ENCODE measurements at places on chromosomes 4 and X.

DNA sequence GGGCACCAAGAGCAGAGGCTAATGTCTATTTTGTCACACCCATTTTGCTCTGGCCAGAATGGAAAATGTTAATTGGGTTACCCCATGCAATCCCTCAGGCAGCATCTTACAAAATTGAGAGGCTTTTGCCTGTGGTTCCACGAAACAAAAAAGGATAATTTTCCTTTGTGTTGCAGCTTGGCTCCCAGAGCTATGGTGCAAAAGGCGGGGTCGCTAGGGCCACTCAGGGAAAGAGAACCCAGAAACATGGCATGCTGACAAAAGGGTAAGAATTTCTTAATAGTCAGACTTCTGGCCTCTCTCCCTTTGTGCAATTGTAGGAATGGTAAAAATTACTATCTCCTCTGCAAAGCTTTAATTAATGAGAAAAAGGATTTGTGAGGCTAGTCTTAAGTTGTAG lies 119.6 kb upstream of the BANK1 start:
- DNase-seq = no peak

- DNase-seq = no peak
These were observed 141.1 kb downstream of the AFF1 start for GRCh38 chr4:87075876-87076275.

DNA sequence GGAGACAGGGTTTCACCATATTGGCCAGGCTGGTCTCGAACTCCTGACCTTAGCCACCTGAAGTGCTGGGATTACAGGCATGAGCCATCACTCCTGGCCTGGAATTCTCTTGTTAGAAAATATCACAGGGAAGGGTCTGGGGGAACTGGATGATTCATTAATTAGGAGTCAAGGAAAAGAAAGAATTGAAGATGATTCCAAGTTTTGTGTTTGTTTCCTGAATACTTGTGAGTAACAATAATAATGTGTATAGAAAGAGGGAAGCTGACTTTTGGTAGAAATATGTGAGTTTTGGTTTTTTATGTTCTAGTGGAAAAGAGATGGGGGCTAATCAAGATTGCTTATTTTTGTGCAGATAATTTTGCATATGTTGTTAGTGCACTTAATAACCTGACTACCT lies 77.3 kb upstream of the CLNK start:
- no peak for DNase-seq

GRCh38 chrX:53312946-53313727 lies 31.8 kb upstream of the IQSEC2 start:
- DNase-seq = no peak

GRCh38 chrX:56219700-56220099 lies 12.5 kb upstream of the KLF8 start:
- no peak for DNase-seq

DNA sequence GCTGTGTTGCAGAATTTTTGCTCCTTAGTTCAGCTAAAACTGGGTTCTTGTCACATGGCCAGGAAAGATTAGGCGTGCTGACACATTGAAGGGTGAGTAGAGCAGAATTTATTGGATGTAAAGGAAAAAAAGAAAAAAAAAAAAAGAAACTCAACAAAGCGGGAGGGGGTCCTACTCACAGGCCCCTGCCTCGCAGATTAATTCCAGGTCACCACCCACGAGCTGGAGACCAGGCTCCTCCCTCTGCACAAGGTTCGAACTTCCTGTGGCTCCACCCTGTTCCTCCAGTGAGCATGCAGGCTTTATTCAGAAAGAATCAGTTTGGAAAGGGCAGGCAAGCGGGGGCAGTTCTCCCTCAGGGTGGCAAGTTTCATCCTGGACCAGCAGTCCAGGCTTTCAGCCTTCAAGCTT lies 17.1 kb downstream of the MGST2 start:
- no peak for DNase-seq

DNA sequence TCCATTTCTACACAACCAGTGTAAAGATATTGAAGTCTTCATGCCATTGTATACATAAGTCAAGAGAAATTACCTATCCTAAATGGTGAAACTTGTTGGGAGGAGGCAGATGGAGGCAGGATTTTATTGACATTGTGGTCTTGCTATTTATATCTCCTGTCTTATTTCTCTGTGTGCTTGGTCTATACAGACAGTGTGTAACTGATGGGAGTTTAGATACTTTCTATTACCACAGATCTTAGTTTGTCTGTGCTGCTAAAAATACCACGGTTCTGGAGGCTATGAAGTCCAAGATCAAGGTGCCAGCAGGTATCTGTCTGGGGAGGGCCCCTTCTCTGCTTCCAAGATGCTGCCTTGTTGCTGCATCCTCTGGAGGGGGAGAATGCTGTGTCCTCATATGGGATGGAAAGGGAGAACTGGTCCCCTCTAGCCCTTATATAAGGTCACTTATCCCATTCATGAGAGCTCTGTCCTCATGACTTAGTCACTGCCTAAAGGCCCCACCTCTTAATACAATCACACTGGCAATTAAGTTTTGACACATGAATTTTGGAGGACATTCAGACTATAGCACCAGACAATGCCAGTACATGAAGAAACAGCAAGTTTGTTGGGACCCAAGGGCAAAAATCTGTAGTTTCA lies 62.4 kb downstream of the SYNPO2 start:
- no peak for DNase-seq

- no peak for DNase-seq
These were observed 149.8 kb downstream of the GBA3 start for GRCh38 chr4:22842360-22843018.

DNA sequence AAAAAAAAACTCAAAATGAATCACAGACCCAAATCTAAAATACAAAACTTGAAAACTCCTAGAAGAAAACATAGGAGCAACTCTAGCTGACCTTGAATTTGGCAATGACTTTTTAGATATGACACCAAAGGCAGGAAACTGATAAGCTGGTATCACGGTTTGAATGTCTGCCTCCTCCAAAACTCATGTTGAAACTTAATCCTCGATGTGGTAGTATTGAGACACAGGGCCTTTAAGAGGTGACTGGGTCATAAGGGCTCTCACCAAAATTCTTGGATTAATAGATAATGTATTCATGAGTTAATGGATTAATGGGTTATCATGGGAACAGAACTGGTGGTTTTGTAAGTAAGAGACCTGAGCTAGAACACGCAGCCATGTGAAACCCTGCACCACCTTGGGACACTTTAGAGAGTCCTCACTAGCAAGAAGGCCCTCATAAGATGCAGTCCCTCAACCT lies 40.5 kb downstream of the FRYL start:
- DNase-seq = no peak

DNA sequence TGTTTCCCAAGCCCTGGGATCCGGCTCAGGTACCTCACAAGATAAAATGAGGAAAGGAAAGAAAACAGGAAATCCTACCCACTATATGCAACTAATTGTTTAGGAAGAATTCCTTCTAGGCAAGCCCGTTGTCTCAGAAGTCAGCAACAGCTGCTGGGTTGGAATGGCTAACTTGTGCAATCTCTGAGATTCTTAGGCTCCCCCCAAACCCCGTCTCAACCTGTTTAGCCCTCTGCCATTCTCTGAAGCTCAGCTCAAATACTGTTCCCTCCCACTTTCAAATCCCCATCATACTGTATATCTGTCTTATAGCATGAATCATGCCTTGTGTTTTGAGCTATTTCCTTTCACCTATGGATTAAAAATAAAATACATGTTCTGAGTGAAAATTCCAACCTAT lies 28.9 kb downstream of the STARD8 start:
- DNase-seq = no peak

DNA sequence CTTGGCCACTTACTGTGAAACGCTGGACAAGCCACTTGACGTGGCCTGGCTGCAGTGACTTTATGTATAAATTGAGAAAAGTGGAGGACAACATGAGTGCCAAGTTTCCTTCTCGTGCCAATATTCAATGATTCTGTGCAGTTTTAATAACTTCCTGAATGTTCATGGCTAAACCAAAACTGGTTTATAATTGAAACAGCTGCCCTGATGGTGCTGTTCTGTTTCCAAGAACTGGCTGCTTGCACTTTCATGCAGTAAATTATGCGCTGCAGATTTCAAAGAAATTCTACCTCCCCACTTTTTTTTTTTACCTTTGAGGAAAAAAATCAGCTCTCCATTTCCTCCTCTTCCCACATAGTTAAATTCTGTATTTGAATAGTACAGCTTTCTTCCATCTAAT lies 205.2 kb upstream of the CASK start:
- no peak for DNase-seq

- no peak for DNase-seq
These were observed 73.9 kb downstream of the IRF2 start for GRCh38 chr4:184400375-184400870.

- DNase-seq = no peak
These were observed 1.8 kb downstream of the SEPTIN6 start for GRCh38 chrX:119690921-119691716.

GRCh38 chr4:26372525-26373172 lies 51.8 kb downstream of the RBPJ start:
- peak; percentile 76 for DNase-seq

DNA sequence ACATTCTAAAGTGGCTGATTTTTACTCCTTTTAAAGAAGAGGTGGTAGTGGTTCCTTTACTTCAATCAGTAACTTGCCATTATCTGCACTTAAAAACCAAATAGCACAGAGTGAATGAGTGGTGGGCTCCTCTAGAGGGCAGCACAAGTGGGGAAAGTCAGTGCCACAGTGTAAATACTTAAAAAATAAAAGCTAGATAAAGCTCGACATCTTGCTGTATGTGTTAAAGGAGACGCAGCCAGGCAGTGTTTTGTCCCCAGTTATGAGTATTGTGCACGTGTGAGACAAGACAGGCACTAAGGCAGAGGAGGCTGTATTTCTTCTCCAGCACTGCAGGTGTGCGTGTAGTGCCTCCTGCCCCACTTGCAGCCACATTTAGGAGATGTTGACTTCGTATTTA lies 24.6 kb downstream of the NAP1L5 start:
- DNase-seq = no peak

GRCh38 chr4:10105920-10106319 lies 10.7 kb downstream of the WDR1 start:
- no peak for DNase-seq

DNA sequence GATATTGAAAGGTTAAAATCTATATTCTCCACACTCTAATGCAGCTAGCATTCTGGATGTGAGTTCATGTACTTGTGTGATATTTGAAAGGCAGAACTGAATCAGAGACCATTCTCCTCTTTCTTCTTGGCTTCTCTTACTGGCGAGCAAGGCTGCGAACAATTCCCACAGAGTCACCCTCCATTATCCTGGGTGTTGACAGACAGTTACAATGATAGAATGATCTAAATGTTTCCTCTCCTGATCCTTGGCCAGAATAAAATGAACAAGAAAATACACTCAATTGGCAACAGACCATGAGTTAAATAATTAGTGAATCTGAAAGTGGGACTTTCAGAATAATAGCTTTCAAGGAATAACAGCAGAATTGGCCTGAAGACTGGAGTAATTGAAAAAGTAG lies 342.8 kb downstream of the RAPGEF2 start:
- DNase-seq = no peak

DNA sequence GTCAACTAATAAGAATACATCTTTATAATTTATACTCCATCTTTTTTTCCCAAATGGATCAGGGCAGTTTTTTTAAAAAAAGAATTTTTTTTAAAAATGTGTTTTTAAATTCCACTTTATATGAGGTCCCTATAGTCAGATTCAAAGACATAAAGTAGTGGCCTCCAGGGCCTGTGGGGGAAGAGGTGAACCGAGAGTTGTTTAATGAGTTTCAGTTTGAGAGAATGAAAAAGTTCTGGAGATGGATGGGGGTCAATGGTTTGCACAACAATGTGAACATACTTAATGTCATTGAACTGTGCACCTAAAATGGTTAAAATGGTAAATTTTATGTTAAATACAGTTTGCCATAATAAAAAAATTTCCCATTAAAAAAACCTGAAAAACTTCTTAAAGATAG lies 53.8 kb downstream of the ZNF827 start:
- no peak for DNase-seq

GRCh38 chr4:162640152-162640551 lies 476.4 kb upstream of the FSTL5 start:
- DNase-seq = no peak

DNA sequence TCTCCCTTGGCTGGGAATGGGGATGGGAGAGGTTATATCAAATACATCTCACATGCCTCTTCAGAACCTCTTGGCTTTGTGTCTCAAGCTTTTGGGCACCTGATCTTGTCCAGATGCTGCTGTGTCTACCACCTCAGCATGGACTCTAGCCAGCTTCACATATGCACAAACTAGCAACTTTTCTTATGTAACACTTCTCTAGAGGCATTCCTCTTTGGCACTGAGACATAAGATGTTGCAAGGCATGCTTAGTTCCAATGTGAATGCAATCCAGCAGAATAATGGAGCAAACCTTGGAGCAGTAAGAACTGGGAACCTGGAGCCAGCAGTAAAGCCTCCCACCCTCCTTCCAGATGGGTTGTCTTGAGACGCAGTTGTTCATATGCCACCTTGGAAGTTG lies 113.4 kb upstream of the TMEM47 start:
- DNase-seq = no peak

- DNase-seq = no peak
These were observed 100.2 kb downstream of the FBXO8 start for GRCh38 chr4:174183259-174183658.

- DNase-seq = no peak
These were observed 21.7 kb downstream of the TMEM184C start for GRCh38 chr4:147638942-147639341.

GRCh38 chrX:125108921-125109320 lies 210.8 kb upstream of the TEX13C start:
- no peak for DNase-seq

GRCh38 chr4:56245547-56246232 lies 141.6 kb downstream of the AASDH start:
- no peak for DNase-seq

Measured in NCI-H187 treated with DMSO at 0.1 percent for 48 hours (cell line).